ENCODE measurements at places on chromosomes 4 and X. TPM values are rescaled to one million over a fixed set of nuclear protein-coding genes. Genes with fewer than 3 reads are reported as not detected.
A peak's percentile ranks its signal among the peaks of the same experiment; 100 is the strongest.

Gene FGG
- total RNA-seq, result 0.44 TPM

Gene RHOXF1
- 0.09 TPM for total RNA-seq

GRCh38 chr4:40283413-40283812 lies 51.7 kb upstream of the CHRNA9 start:
- no peak for DNase-seq
- no peaks in the 10 kb centered on the region for H3K4me1 ChIP-seq
- H3K27ac ChIP-seq, result no peak overlapping the region
- no peaks in the 10 kb centered on the region for H3K27me3 ChIP-seq
- H3K36me3 ChIP-seq, result no peaks in the 10 kb centered on the region

DNA sequence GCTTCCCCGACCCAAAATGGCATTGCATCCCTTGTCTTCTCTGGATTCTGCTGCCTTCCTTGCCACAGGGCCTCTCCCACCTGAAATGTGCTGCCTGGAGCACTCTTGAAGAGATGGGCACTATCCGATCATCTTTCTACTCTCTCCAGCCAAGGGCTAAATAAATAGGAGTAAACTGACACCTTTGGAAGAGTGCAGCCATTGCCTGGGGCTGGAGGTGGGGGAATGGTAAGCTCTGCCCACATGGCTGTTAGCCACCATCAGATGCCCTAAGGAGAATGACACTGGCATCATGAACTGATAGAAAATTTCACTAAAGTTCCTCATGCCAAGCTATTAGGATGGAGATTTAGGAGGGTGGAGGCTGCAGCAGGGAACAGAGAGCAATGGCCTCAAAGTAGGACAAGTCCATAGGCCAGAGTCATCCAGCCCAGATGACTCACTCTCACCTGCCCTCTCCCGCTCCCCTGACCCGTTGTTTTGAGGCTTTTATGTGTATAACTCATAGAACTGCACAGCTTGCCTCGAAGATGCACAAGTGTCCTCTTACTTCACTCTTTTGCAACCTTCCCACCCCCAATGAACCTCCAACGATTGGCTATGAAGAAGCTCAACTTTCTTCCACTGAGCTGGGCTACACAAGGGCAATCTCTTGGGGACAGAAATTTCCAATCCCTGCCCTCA lies 822 bp upstream of the PFKFB1 start:
- H3K36me3 ChIP-seq, result no peaks in the 10 kb centered on the region
- peaks cover 13% of the 10 kb centered on the region for H3K4me1 ChIP-seq
- peak; percentile 24 for DNase-seq
- H3K27ac ChIP-seq, result no peak overlapping the region
- H3K27me3 ChIP-seq, result peaks cover 30% of the 10 kb centered on the region

- peaks cover 7% of the 10 kb centered on the region for H3K4me1 ChIP-seq
- H3K4me3 ChIP-seq, result no peak overlapping the region
- no peaks in the 10 kb centered on the region for H3K36me3 ChIP-seq
- no peak for DNase-seq
- H3K27ac ChIP-seq, result no peak overlapping the region
- H3K27me3 ChIP-seq, result no peaks in the 10 kb centered on the region
Observed at GRCh38 chr4:186688150-186688943, 35.3 kb downstream of the FAT1 start.

GRCh38 chr4:119299260-119299671 lies 22.7 kb downstream of the FABP2 start:
- H3K27me3 ChIP-seq, result no peaks in the 10 kb centered on the region
- peaks cover 6% of the 10 kb centered on the region for H3K4me1 ChIP-seq
- H3K36me3 ChIP-seq, result peaks cover 8% of the 10 kb centered on the region
- peak overlapping the region; percentile 62 for H3K4me3 ChIP-seq
- DNase-seq, result no peak

Gene TRIML2
- total RNA-seq, result not detected

DNA sequence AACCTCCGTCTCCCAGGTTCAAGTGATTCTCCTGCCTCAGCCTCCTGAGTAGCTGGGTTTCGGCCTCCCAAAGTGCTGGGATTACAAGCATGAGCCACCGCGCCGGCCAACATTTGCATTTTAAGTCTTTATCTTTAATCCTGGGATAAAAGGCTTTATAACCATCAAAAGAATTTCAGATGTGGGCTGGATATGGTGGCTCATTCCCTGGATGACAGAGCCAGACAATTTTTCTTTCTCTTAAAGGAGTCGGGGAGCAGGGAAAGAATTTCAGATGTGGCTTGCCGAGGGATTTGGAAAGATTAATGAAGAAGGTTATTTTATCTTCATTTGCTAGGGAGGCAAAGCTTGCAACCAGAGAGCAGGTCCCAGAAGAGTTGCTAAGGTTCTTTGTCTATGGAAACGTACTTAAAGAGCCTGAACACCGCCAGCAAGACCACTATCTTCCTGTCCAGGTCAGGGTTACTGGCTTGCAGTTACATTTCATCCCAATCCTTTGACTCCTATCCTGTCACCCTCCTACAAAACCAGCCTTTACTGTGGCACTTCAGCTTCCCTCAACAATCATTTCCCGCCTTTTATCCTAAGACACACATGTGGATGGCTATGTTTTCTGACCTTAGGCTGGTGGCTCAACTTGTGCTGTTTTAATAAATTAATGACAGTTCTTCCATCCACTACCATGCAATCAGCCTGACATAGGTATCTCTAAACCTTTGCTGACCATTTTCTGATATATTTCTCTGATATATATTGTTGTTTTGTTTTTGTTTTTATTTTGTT lies 3.9 kb upstream of the KLHL8 start:
- H3K27ac ChIP-seq, result no peak overlapping the region
- H3K4me3 ChIP-seq, result no peak overlapping the region
- H3K27me3 ChIP-seq, result no peaks in the 10 kb centered on the region
- DNase-seq, result no peak
- H3K36me3 ChIP-seq, result no peaks in the 10 kb centered on the region

DNA sequence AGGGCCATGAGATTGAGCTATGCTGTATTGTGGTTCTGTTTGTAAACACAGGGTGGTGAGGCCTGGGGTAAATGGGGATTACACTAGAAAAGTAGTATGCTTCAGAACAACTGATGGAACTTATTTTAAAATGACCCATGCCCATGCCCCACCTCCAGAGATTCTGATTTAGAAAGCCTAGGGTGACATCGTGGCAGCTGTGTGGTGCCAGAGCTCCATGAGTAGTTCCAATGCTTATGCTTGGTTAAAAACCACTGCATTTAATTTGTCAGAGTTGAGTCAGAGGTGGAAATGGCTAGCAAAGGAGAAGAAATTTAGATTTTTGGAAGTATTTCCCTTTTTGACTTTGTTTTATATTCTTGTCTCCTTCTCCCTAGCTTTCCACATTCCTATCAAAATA lies 63.4 kb upstream of the PDE5A start:
- H3K4me3 ChIP-seq, result no peak overlapping the region
- H3K4me1 ChIP-seq, result no peaks in the 10 kb centered on the region
- no peak overlapping the region for H3K27ac ChIP-seq
- peak; percentile 32 for DNase-seq
- no peaks in the 10 kb centered on the region for H3K36me3 ChIP-seq

Gene ENPEP
- 15.3 TPM for total RNA-seq

DNA sequence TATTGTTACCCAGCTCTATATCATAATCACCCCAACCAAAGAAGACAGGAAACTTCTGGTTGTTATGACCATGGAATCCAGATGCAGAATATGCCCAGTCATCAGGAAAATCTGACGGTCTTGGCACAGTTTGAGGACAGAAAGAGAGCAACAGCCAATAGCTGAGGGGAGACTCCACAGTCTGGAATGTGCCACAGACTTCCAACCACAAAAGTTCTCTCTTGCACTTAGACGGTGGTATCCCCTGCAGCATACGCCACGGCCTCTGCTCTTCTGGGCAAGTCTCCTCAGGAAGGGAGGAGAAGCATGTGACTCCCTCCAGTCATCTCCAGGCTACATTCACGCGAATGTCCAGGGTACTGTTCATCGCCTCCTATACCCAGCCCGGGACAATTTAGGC lies 18.4 kb downstream of the ZNF827 start:
- H3K27ac ChIP-seq, result peak overlapping the region; percentile 39
- H3K4me3 ChIP-seq, result no peak overlapping the region
- peak; percentile 81 for DNase-seq
- H3K36me3 ChIP-seq, result no peaks in the 10 kb centered on the region
- no peaks in the 10 kb centered on the region for H3K27me3 ChIP-seq
- H3K4me1 ChIP-seq, result peaks cover 4% of the 10 kb centered on the region

DNA sequence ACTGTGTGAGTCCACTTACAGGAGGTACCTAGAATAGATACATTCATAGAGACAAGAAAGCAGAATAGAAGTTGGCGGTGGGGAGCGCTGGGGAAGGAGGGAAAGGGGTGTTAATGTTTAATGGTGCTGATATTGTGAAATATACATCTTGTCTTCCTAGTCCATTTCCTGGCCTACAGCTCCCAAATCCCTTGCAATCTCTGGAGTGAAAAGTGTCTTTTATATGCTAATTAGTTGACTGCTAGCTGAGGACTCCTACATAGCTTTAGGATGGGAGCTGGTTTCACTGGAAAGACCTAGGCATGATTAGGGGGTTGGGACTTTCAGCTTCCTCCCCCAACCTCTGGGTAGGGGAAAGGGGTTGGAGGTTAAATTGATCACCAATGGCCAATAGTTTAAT lies 36.0 kb downstream of the FUNDC1 start:
- no peak overlapping the region for H3K27ac ChIP-seq
- H3K27me3 ChIP-seq, result peaks cover 9% of the 10 kb centered on the region
- no peaks in the 10 kb centered on the region for H3K4me1 ChIP-seq
- DNase-seq, result no peak
- H3K4me3 ChIP-seq, result no peak overlapping the region

DNA sequence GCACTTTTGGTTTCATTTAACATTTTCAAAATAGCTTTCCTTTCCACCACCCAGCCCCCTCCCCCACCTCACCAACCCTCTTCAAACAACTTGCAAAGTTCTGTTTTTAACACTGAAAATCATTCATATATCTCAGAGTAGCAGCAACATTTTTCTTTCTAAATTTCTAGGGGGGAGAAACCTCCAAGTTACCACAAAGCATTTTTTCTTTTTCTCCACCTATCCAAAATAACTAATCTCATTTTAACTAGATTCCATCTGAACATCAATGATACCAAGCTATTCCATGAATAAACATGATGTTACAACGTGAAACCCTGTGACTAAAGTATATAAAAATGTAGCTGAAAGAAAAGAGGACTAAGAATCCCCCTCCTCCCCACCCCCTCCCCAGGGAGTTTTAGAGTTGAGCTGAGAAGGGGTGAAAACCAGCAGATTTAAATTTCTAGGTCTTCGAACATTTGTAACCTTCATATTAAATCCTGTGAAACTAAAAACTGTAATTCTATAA lies 5.2 kb downstream of the LDB2 start:
- peaks cover 4% of the 10 kb centered on the region for H3K4me1 ChIP-seq
- H3K36me3 ChIP-seq, result no peaks in the 10 kb centered on the region
- no peak overlapping the region for H3K4me3 ChIP-seq
- DNase-seq, result peak; percentile 68

DNA sequence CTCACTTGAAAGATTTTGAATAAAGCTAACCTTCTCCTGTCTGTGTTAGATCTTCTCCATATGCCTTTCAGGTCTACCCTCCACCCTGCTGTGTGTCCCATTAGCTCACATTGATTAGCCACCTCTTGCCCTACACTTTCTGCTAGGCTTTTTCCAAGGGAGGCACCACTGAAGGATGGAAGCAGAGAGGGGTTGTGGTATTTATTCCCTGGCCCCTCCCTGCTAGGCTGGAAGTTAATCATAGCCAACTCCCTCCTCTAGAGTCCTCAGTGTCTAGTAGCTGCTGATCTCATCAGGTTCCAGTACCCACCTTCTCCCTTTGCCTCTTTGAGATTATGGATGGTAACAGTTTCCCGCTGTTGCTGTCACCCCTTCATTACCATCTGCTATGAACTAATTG lies 8.9 kb upstream of the SMIM43 start:
- H3K36me3 ChIP-seq, result no peaks in the 10 kb centered on the region
- no peak overlapping the region for H3K4me3 ChIP-seq
- peaks cover 3% of the 10 kb centered on the region for H3K27me3 ChIP-seq
- H3K4me1 ChIP-seq, result no peaks in the 10 kb centered on the region
- H3K27ac ChIP-seq, result no peak overlapping the region

DNA sequence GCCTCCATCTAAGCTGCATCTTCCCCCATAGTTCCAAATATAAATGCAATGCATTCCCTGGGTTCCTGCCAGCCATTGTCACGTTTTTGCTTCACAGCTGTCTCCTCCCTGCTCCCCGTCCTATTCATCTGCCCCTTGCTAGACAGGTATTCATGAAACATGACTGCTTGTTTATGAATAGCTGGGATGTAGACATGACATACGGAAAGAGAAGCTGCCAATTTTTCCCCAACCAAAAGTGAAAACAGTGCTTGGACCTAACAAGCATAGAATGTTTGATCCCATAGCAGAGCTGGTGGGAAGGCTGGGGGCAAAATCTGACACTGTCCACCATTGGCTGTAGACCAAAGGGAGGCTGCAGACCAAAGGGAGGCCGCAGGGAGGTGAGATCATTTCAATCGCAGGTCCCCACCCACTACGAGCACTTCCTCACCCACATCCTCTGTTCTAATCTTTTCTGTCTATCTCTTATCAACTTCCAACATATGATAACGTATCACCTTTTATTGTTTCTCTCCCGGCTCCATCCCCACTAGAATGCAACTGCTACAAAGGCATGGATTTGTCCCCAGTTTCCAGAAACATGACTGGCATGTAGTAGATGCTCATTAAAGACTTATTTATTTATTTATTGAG lies 8.5 kb upstream of the GYG2 start:
- no peak overlapping the region for H3K4me3 ChIP-seq
- H3K36me3 ChIP-seq, result no peaks in the 10 kb centered on the region
- H3K4me1 ChIP-seq, result no peaks in the 10 kb centered on the region
- DNase-seq, result peak; percentile 11

Gene TTC29
- 0.09 TPM for total RNA-seq

DNA sequence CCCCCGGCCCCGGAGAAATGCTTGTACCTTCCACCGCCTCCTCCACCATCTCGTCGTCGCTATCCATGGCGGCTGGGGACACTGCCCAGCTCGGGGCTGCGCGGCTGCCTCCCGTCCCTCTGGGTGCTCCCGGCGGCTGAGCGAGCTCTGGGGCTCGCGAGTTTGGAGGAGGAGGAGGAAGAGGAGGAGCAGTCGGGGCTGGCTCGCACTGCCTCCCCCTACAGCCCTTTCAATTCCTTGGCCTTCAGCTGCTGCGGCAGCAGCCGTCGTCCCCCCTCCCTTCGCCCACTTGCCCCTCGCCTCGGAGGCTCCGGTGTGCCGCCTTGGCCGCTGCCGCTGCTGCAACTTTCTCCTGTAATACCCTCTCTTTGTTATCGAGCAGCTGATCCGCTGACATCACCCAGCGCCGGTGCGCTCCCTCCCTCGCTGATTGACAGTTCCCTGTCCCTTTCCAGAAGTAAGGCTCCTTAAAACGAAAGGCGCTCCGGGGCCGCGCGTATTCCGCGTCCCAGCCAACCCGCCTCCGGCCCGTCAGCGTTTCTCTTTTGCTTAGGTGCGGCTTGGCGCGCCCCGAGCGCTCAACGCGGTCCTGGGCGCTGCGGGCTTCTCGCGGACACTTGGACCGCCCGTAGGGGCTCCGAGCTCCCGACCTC lies at the start of gene SETD7:
TSS of gene SETD7 (minus strand) at position 149 of the 653 bp plus-strand sequence. CDS start at position 67, 82 bp downstream.
- peak within 1 kb of the TSS; percentile 71 for H3K4me3 ChIP-seq
- H3K27me3 ChIP-seq, result peaks cover 5% of the 10 kb centered on the region
- peak within 1 kb of the TSS; percentile 95 for H3K27ac ChIP-seq
- peaks cover 54% of the 10 kb centered on the region for H3K4me1 ChIP-seq
- H3K36me3 ChIP-seq, result no peaks in the 10 kb centered on the region

All from muscle of leg (tissue), 16 donors.